ENCODE measurements at places on chromosomes 16 and 17.

DNA sequence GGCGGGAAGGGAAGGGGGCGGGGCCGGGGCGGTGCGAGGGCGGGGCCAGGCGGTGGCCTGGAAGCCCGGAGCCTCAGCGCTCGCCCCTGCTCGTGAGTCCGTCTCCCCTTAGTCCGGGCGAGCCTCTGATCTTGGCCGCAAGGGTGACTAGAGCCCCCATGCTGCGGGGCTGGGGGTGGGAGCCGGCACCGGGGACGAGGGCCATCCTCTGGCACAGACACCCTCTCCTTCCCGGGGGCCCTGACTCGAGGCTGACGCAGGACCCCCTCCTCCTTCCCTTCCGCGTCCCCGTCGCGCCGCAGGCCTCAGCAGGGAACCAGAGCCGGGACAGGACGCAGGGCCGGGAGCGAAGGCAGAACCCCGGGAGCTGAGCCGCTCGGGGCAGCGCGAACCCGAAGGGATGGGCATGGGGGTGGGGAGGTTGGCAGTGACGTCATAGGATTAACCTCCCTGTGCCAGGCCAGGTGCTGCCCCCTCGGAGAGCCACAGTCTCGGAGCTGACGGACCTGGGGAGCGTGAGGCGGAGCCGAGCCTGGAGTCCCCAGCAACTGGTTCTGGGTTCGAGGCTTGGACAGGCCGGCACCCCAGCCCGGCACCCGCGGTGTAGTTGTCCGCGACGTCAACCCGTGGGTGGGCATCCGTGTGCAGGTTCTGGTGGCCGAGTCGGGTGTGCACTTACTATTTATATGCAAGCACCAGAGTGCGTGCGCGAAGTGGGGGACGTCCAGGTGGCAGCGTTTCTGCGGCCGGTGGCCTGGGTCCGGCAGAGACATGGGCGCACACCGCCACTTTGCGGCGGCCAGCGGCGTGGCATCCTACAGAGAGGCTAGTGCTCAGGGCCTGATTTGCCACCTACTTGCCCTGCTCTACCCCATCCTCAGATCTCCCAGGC is 503 bp upstream of the PLCD3 start:
- peak; percentile 52 for DNase-seq

DNA sequence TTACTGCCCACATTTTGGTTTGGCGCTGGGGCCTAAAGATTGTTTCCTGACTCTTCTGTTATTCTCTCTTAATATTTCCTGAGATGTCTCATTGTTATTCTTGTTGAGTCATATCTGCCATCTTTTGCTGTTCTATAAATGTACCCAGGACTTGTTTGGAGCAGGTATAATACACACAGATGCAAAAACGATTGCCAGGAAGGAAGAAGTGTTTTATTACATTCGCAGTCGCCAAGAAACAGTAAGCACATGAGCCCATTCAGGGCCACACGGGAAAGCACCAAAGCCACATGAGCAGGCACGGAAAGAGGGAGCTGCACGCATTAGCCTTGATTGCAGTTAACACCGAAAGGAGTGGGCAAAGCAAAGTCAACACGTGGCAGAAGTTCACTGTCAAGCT is 70.2 kb downstream of the ARHGAP44 start:
- no peak for DNase-seq

GRCh38 chr17:7445619-7445968 is 733 bp downstream of the CHRNB1 start:
- no peak for DNase-seq

- no peak for DNase-seq
Measured at GRCh38 chr16:743794-744500, 3.1 kb upstream of the CIAO3 start.

- no peak for DNase-seq
Measured at GRCh38 chr17:77233635-77234334, 93.0 kb downstream of the SEC14L1 start.

DNA sequence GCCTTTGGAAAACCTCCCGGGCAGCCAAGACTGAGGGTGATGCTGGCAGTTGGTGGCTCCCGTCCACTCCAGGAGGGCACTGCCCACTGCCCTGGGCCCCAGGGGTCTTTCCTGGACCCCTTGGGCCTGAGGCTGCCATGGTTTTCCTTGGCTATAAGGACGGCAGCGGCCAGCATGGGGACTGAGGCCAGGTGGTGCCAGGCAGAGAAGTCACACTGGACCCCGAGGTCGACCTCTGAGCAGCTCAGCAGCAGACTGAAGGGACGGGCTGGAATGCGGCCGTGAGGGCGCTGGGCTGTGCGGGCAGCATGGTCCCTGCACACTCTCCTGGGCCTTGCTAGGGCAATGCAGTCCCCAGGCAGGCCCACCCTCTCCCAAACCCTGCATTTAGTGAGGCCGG is 55.6 kb upstream of the GNG13 start:
- DNase-seq: no peak

DNA sequence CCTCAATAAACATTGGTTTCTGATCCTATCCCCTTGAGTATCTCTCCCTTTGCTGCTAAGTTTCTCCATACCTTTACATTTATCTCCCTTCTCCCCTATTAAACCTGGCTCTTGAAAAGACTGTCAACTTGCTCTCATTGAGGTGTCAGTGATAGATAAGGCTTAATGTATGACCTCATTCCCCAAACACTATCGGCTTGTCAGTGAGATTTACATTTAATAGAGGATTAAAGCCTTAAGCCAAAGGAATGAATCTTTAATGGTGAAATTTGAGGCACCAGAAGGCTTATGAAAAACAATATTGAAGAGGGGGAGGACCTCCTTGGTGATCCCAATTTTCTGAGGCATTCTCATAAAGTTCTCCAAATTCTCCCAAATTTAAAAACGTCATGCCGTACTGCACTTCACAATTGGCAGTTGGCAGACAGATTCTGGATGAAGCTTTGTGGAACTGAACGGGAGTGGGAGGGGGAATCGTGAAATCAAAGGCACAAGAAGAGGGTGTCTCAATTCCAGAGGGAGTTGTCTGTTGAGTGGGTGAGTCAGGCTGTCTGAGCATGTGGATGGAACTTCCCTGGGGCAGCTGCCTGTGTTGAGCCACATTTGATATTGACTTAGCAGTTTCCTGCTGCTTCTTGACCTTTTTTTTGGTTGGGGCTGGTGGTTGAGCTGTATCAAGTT is 478.8 kb downstream of the NPIPA7 start:
- DNase-seq: no peak

DNA sequence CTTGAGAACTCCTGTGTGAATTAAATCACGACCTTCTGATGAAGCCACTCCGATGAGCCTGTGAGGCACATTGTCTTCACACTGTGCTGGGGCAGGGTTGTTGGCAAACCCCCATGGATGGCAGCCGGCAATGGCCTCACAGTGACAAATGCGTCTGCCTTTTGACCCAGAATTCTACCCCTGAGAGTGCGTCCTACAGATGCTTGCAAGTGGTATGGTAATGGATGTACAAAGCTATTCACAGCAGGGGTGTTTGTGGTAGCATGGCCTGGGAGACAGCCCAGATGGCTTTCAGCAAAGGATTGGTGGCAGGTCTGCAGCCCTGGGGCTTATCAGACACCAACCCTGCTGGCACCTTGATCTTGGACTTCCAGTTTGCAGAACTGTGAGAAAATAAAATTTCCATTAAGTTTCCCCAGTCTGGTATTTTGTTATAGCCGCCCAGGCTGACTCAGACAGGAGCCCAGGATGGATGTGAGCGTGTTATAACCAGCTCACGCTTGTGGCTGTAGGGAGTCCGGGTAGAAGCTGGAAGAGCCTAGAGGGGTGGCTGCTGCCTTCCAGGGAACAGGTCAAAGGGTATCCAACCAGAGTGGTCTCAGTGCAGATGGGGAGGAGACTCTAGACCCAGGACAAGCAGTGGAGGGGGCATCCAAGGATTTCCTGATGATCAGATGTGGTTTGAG is 10.1 kb downstream of the AFMID start:
- no peak for DNase-seq

DNA sequence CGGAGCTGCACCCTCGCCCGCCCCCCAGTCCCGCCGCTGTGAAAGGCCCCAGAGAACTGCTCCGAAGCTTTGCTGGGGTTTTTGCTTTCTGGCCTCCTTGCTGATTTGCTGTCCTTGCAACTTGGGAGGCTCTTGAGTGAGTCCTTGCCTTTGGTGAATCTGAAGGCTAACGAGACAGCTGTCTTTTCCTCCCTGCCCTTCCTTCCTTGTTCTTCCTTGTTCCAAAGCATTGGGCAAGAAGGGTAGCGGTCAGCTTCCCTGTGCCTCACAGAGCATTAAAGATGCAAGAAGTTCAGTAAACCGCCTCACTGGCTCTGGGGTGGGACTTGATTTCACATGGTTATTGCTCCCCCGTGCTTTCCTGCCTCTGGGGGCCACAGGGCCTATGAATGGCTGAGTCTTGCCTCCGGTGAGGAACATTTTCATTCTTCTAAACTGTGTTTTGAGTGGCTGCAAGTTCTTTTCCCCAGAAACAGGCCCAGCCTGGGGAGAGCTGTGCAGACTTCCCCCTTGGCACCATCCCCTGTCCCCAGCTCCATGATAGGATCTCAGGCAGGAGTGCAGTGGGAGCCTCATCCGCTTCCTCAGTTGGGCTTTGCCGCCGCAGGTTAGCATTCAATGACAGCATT is 1.4 kb downstream of the YPEL2 start:
- DNase-seq: no peak

DNA sequence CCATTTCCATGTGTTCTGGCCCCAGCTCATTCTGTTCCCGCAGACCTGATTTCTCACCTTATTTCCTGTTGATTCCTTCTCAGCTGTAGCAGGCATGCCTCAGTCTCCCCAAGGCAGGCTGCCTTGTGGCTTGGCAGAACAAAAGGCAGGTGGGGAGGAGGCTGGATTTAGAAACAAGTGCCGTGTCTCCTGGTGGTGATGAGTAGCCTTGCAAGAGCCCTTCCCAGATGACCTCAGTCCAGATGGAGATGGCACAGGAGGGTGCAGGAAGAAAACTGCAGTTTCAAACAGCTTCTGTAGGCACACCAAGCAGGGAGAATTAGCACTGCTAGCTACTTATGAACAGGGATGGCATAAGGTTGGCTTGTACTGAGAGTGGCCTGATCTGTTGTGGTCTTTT is 64.6 kb downstream of the ARHGAP44 start:
- DNase-seq: no peak

DNA sequence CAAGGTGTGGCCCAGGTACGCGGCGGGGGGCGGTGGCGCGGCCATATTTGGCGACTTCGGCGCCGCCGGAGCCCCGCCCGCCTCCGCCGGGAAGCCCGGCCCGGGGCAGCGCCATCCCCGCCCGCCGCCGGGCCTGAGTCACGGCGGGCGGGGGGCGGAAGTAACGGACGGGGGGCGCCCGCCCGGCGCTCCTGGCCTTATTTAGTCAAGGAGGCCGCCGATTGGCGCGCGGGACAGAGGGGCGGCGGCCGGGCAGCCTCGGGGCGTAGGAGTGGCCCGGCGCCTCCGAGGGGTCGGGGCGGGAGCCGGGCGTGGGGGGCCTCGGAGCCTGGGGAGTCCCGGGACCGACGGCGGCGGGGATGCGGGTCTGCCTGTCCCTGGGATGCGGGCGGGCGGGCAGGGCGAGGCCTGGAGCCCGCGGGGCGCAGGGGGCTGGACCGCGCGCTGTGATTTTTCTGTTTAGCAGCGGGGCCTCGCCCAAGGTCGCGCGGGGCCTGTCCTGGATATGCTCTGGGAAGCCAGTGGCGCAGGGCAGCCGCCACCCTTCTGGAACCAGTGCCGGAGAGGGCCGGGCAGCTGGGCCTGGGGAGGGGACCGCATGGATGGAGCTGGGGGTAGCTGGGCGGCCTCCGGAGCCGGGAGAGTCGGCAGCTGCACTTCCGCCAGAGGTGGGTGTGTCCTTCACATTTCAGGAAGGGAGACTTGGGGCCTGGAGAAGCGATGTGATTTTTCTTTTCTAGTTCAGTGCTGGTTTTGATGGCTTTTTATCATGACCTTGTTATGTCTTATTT is 2.3 kb upstream of the ACTG1 start:
- DNase-seq: peak; percentile 65

GRCh38 chr17:31428111-31428510 is 36.6 kb downstream of the RAB11FIP4 start:
- no peak for DNase-seq

- no peak for DNase-seq
Measured at GRCh38 chr17:9895923-9896322, 9.1 kb downstream of the RCVRN start.

DNA sequence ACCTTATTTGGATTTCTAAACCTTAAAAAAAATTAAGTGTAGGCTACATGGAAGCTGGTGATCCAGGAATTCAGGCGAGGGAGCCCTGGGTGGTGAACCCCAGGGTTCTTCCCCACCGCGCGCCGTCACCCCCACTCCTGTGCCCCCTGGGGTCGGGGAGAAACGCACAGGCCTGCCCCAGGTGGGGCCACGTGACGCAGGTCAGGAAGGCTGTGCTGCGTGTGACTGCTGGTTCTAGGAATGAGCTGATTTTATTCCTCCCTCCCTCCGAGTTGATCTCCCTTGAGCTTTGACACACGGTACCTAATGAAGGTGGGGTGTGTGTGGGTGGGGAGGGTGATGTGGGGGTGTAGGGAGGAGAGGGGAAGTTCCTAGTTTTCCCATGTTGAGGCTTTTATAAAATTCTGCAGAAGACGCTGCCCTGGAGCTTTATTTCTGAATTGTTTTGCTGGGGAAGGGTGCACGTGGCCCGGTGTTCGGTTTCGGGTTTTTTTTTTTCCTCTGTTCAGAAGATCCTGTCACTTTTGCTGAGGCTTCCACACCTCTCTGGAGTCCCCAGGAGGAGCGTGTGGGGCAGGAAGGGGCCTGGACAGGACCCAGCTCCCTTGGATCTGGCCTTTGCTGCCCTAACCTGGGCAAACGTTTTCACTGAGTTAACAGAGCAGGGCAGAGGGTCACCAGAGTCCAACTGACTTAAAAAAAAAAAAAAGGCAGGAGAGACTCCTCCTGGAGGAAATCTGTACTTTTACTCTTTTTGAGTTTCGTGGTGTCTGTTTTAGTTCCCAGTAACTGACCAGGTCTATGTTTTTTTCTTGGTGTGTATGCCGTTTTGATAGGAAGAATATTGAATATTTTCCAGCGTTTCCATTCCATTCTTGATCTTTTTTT is 55.8 kb upstream of the GSE1 start:
- no peak for DNase-seq

DNA sequence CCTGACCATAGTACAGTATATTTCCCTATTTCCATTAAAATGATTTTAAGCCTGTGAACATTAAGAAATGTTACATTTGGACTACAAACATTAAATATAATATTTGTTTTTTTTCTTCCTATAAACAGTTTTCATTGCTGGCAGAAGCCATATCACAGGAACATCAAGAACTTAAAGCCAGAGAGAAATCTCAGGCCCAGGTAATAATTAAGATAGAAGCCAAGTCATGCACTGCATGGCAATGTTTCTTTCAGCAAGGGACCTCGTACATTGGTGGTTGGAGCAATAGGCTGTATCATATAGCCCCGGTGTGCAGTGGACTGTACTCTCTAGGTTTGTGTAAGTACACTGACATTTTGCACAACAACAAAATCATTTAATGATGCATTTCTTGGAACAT is 30.1 kb downstream of the CEP95 start:
- no peak for DNase-seq

GRCh38 chr17:76641501-76641900 is 2.1 kb downstream of the ST6GALNAC1 start:
- no peak for DNase-seq

GRCh38 chr16:2512735-2513404 is 882 bp upstream of the ATP6V0C start:
- DNase-seq: no peak

GRCh38 chr16:71565812-71566700 is 10.8 kb downstream of the TAT start:
- no peak for DNase-seq

All from activated T-helper 1 cell treated with Interleukin-2 at 50 U/mL for 16 hours (primary cell).